ENCODE measurements at places on chromosomes 4 and X.

DNA sequence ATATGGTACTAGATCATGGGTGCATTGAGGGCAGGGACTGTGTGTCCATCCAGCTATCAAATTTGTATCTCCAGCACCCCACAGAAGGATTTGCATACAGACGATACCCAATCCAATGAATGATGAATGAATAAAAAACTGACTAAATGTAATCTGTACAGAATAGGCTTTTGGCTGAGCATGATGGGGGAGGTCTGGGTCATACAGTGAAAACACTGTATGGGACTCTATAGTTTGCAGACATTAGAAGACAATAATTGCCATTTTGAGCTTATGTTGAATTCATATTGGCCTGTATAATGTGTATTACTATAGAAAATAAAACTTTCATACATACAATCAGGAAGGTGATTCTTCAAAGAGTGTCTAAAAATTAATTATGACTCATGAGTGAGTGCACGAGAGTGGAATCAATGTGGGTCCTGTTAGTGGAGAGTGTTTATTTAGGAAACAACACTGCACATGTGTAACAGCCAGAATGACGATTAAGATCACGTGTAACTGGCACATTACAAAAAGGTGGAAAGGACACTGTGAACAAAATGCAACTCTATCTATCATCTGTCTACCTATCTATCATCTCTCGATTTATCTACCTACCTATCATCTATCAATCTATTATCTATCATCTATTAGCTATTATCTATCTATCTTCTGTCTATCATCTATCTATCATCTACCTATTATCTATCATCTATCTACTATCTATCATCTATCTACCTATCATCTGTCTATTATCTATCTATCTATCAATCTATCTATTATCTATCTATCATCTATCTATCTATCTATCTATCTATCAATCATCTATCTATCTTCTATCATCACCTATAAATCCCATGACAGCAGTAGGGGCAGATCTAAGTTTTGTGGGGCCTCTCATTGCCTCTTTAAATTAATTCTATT, 201.3 kb downstream of the PTTG2 start:
- DNase-seq = no peak

DNA sequence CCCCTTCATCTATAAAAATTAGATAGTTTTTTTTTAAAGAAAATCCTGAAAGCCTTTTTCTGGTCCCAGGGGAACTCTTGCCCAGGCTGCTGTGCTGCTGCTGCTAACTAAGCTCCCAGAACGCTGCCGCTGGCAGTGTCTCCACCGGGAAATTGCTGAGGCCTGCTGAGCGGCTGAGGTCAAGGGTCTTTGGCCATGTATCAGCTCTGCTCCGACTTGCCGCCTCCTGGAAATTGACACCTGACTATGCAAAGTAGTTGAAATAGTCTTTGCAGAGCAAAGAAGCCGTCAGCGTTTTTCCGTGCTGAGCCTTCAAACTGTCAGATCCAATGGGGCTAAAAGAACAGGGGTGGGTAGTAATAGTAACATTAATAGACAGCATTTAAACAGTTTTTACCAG, 839 bp downstream of the QDPR start:
- no peak for DNase-seq

DNA sequence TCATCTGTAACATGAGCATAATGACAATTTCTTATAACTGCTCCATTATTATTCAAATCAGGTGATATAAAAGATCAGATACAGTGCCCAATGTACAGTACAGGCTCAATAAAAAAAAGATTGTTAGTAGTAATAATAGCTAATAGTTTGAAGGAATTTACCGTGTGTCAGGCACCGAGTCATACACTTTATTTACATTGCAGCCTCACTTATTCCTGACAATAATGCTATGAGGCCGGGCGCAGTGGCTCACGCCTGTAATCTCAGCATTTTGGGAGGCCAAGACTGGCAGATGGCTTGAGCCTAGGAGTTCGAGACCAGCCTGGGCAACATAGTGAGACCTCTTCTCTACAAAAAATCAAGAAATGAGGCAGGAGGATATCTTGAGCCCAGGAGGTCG, 10.1 kb upstream of the MAP7D3 start:
- no peak for DNase-seq

DNA sequence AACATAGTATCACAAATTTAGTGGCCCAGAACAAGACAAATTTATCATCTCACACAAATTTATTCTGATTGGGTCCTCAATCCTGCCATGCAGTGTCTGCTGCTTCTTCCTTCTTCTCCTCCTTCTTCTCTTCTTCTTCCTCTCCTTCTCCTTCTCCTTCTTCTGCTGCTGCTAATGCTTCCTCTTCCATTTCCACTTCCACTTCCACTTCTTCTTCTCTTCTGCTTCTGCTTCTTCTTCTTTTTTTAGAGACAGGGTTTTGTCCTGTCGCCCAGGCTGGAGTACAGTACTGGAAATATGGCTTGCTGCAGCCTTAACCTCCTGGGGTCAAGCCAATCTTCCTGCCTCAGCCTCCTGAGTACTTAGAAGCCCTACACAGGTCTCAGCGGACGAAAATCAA, 37.5 kb downstream of the FGFBP1 start:
- no peak for DNase-seq

GRCh38 chr4:10075953-10076391, 40.6 kb downstream of the WDR1 start:
- no peak for DNase-seq

DNA sequence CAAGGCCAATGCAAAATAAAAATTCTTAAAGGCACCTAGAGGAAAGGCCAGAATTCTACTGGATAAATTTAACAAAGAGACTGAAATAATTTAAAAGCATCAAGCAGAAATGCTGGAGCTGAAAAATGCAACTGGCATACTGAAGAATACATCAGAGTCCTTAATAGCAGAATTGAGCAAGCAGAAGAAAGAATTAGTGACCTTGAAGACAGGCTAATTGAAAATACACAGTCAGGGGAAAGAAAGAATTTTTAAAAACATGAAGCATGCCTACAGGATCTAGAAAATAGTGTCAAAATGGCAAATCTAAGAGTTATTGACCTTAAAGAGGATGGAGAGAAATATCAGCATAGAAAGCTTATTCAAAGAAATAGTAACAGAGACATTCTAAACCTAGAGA, 371.7 kb downstream of the KLHL13 start:
- DNase-seq = no peak

GRCh38 chr4:175412746-175413145, 399.3 kb downstream of the GPM6A start:
- DNase-seq = peak; percentile 74

DNA sequence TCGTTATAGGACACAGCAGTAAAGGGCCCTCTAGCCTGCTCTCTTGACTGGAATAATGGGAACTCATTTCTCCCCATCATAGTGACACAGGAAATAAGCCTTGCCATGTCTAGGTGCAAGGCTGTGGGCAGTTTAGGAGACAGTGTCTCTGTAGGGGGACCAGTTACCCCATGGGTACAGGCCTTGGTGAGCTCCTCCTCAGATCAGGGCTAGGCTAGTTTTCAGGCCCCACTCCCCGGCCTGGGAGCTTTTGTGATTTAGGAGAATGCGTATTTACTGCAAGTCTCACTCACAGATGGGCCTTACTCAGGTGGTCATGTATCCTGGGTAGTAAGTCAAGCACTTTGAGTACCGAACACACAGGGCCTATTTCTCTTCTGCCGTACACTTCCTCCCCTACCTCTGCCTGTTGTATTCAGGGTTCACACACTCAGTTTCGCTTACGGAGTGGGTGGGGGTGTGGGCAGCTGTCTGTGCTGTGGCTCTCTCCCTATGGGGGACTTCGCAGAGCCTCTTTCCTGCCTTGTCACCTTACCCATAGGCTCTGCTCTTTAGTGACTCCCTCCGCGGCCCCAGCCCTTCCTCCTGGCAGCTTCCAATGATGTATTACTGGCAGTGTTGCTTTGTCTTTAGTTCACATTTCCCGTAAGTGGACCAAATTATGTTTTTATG, 34.2 kb downstream of the FAM193A start:
- no peak for DNase-seq

GRCh38 chr4:4216648-4217047, 10.1 kb downstream of the OTOP1 start:
- peak; percentile 2 for DNase-seq

- no peak for DNase-seq
Observed at GRCh38 chr4:169400832-169401231, 130.1 kb upstream of the SH3RF1 start.

DNA sequence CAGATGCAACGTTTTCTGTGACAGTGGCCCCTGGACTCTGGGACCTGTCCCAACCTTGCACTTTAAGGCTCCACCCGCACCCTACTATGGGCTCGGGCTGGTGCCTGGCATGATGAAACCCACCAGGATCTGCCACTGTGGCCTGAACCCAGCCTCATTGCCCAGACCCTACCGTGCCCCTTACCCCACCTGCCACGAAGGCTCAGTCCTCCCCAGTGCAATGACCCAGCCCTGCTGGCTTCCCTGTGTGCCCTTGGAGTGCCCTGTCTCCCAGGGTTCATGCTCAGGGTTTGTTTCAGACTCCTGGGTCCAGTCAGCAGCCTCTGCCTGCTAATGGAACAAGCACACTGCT, 3.1 kb downstream of the UVSSA start:
- DNase-seq = no peak

DNA sequence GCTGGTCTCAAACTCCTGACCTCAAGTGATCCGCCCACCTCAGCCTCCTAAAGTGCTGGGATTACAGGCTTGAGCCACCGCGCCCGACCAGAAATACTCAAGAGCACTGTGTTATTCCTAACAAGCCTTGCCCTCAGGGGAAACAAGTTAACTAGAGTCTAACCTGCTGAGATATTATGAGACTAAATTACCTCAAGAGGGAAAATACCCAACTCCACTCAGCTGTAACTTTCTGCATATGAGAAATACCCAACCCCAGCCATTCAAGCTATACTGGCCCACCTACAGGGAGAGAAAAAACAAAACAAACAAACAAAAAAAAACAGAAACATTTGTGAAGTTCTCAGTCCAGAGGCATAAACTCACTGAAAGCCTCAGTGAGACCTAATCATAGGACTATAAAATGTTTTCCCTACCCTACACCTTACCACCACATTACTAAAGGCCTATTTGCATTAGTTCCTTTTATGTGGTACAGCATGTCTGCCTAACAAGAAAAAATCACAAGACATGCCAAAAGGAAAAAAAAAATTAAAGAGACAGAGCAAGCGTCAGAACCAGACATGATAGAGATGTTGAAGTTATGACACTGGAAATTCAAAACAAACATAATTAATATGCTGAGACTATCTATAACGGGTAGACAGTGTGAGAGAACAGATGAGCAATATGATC, 876.0 kb downstream of the FSTL5 start:
- DNase-seq = no peak
